HFF-Myc (cell line): ENCODE measurements at places on chromosomes 5 and 9.

DNA sequence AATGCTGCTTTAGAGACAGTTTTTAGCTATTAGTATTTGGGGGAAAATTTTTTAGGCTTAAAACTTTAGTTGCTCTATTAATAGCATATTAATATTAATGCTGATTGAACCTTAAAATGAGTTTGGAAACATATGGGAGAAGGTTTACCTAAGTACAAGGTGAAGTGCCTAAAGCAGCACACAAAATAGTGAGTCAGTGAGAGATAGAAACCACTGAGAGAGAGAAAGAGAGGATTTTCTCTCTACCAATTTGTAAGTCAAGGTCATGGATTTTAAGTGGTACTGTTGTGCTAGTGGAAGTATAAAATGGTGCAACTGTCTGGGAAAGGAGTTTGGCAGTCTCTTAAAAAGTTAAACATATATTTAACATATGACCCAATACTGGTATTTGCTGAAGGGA, 64.9 kb downstream of the MARCHF3 start:
- DNase-seq: no peak

DNA sequence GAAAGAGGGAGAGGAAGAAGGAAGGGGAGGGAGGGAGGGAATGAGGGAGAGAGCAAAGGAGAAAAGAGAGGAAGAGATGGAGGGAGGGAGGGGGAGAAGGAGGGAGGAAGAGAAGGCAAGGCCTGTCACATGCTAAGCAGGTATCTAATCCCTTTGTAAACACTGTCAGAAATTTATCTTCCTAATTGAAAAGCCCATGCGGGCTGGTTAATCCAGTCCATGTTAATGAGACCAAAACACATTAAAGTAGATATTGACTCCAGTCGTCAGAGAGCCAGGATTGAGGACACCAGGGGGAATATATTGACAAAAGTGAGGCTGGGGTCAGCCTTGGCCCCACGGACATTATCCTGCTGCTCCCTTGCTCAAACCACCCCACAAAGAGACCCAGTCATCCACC, 37.4 kb upstream of the ALDH1B1 start:
- no peak for DNase-seq

GRCh38 chr9:107190061-107190935, 92.8 kb upstream of the RAD23B start:
- DNase-seq: no peak

DNA sequence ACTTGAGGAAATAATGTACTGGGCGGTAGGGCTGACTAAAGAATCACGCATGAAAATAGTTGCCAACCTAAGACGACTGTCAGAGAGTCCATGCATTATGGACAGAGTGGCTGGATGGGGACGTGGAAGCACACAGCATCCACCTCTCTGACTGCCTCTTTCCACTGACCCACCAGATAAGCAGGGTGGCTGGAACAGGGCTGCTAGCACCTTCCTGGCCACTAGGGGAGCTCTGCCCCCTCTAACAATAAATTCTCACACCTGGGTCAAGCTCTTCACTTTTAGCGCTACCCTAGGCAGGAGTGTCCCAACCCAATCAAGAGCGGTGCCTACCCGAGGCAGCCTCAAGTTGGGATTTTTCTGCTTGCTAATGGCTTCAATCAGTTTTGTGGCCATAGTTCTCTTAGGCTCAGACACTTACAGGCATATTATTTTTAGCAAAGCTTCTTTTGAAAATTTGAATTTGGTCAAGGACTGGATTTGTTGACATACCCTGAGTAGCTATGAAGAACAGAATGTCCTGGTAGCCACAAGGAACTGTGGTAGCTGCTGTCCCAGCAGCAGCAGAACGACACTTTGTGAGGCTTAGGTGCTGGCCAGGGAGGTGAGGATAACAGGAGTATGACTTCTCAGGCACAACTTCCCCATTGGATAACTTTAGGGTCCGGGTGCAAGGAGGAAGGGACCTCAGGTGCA, 6.9 kb upstream of the TPM2 start:
- DNase-seq: no peak

- DNase-seq: no peak
Measured at GRCh38 chr5:105882956-105883481, 1787.7 kb downstream of the EFNA5 start.

DNA sequence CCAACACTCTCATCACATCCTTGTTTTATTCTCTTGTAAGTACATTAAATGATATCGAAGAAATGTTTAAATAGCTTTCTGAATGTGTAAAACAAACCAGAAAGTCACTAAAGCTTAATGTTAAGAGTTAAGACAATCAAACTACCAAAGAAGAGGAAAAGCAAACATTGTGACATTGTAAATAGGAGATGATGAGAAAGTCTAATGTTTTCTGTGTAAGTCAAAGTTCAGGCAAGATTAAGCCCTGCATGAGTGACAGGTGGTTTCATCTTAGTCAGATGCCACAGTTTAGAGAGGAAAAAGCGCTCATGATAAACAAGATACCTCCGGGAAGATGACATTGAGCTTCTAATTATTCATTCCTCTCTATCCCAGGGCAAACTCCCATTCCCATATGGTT, 50.9 kb upstream of the PHYKPL start:
- no peak for DNase-seq

- no peak for DNase-seq
Measured at GRCh38 chr9:110541950-110542349, 37.6 kb downstream of the SVEP1 start.

- no peak for DNase-seq
Measured at GRCh38 chr9:86713470-86713869, 233.8 kb downstream of the GAS1 start.

DNA sequence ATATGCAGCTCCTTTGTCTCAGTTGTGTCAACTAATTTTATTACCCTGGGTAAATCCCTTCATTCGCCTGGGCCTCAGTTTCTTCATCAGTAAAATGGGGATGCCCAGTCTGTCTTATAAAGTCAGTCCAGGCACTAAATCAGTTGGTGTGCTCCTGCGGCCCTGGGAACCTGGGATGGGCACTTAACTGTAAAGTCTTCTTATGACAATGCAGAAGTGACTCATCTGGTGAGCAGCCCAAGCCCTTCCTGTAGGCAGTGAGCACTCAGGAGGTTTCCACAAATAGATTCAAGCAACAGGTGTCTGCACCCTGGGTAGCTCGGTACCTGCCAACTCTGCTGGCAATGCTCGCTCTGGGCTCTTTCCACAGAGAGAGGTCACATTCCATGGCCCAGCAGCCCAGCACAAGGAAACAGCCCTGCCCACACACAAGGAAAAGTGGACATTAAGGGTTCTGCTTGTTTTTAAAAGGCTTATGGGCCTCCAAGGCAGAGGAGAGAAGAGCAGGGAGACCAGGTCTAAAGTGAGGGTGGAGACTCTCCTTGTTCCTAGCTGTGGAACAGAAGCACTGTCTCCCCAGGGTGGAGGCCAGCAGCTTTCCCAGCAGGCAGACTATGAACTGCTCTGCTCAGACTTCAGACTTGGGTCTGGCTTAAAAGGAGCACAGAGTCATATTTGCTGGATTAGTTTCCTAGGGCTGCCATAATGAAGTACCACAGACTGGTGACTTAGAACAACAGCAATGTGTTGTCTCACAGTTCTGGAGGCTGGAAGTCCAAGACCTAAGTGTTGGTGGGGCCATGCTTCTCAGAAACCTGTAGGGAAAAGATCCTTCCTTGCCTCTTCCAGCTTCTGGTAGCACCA, 89.7 kb upstream of the ADRA1B start:
- peak; percentile 37 for DNase-seq
